ENCODE measurements at places on chromosomes 2 and 18.

- H3K27me3 ChIP-seq, result no peaks in the 10 kb centered on the region
- peaks cover 20% of the 10 kb centered on the region for H3K4me1 ChIP-seq
- H3K4me3 ChIP-seq, result no peak overlapping the region
- no peaks in the 10 kb centered on the region for H3K36me3 ChIP-seq
These were observed 32.7 kb upstream of the DNMT3A start for GRCh38 chr2:25374411-25374810.

DNA sequence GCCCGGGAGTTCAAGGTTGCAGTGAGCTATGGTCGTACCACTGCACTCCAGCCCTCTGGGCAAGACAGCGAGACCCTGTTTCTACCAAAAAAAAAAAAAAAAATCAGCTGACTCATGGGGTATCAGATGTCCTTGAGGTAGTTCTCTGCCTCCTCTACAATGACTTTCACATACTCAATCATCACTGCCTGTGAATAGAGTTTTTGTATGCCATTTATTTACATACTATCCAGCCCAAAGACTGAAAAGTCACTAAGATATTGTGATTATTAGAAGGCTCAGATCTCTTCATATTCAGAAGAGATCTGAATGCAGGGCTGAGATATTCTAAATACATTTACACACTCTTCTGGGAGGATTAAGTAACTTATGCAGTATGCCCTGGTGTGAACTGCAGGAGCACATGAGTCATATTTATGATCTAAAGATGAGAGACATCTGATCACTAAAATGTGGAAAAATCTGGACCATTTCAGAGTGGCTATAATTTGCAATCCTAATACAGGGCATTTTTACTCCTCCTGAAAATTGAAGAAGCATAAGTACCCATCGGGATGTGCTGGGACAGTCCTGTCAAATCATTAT, 38.9 kb downstream of the KLF7 start:
- no peak for DNase-seq

DNA sequence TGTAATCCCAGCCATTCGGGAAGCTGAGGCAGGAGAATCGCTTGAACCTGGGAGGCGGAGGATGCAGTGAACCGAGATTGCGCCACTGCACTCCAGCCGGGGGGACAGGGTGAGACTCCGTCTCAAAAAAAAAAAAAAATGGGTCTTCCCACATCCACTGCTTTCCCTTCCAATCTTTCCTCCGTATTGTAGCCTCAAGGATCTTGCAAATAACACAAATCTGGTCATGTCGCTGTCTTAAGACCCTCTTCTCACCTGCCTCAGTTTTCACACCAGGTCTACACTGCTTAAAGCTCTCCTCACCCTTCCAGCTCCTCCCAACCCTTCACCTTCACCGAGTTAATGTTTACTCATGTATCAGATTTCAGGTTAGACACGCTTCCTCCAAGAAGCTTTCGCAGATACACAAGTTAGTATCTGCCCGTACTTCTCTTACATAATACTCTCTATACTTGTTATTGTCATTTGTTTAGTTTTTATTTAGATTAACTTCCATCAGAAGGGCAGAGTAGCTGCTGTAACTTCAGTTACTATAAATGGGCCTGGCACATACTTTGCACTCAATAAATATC, 1.5 kb downstream of the IER3IP1 start:
- no peak overlapping the region for H3K27ac ChIP-seq
- H3K4me3 ChIP-seq, result no peak overlapping the region
- H3K4me1 ChIP-seq, result peaks cover 4% of the 10 kb centered on the region
- no peaks in the 10 kb centered on the region for H3K27me3 ChIP-seq
- DNase-seq, result no peak

GRCh38 chr2:191486584-191487320, 191.2 kb upstream of the NABP1 start:
- peaks cover 2% of the 10 kb centered on the region for H3K4me1 ChIP-seq
- H3K27ac ChIP-seq, result peak overlapping the region; percentile 92
- DNase-seq, result peak; percentile 99
- H3K36me3 ChIP-seq, result no peaks in the 10 kb centered on the region
- peak overlapping the region; percentile 39 for H3K4me3 ChIP-seq

DNA sequence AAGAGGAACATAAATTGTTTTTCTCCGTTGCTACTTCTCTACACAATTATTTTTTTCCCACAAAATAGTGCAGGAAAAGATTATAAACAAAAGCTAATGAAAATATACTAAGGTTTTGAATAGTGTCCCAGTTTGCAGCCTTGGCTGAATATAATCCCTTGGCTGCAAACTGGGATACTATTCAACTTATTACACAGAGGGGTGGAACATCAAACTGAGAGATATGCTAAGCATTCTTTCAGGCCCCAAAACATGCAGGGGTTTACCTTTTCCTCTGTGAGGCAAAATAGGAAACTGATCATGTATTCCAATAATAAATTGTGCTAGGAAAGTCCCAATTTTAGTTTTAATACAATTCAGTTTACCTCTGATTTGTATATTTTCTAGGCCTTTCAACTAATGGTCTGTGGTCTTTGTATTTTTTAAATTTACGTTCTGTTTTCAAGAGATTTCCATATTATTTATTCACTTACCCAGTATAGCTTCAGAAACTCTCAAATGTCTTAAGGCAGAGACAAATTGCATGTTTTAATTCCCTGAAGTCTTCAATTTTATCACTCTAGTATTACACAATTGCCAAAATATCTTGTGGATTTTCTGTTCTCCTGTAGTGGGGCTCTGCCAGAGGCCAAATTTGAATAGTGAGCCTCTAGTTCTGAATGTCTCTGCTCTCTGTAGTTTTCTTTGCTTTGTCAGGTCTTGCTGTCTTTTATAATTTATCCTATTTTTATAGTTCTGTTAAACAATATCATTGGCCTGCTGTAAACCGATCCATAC, 63.9 kb downstream of the PPP1R1C start:
- no peaks in the 10 kb centered on the region for H3K4me1 ChIP-seq
- no peaks in the 10 kb centered on the region for H3K27me3 ChIP-seq
- no peak for DNase-seq
- H3K27ac ChIP-seq, result no peak overlapping the region

- no peaks in the 10 kb centered on the region for H3K36me3 ChIP-seq
- H3K4me1 ChIP-seq, result no peaks in the 10 kb centered on the region
- no peak overlapping the region for H3K4me3 ChIP-seq
- H3K27me3 ChIP-seq, result no peaks in the 10 kb centered on the region
These were observed 226.0 kb downstream of the KCNJ3 start for GRCh38 chr2:154924531-154924930.

DNA sequence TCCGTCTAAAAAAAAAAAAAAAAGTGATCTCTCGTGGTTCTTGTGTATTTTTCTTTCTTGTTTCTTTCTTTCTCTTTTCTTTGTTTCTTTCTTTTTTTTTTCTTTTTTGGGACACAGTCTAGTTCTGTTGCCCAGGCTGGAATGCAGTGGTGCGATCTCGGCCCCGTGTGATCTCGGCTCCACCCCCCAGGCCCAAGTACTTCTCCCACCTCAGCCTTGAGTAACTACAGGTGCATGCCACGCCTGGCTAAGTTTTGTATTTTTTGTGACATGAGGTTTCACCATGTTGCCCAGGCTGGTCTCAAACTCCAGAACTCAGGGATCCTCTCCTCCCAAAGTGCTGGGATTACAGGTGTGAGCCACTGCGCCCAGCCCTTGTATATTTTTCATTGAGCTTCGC, 91.4 kb downstream of the TMEM237 start:
- no peaks in the 10 kb centered on the region for H3K36me3 ChIP-seq
- no peak for DNase-seq
- no peaks in the 10 kb centered on the region for H3K4me1 ChIP-seq
- H3K27me3 ChIP-seq, result no peaks in the 10 kb centered on the region
- no peak overlapping the region for H3K27ac ChIP-seq
- H3K4me3 ChIP-seq, result no peak overlapping the region

DNA sequence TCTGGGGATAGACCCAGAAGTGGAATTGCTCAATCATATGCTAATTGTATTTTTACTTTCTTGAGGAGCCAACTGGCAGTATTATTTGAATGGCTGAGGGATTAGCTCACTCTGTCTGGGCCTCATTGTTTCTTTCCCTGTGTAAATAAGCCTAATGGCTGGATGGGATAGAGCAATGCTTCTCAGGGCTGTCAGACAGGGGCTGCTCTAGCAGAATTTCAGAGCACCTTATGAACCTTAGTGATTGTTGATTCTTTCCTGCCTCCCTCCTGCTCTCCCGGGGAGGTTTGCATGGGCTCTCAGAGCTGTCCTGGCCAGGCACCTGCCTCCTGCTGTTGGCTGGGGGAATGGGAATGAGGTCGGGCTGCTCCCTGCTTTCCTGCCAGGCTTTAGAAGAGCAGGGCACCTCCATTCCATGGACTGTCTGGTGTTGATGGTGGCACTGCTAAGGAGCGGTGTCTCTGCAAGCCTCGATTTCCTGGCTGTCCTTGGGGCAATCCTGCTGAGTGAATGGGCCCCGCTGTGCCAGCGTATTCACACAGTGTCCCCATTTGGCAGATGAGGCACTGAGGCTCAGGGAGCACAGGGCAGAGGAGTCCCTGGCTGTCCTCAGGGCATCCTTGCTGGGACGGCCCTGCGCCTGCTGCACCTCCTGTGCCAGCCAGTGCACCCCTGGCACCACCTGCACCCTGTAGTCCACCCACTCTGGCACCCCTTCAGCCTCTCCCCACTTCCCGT, 468.2 kb upstream of the HS6ST1 start:
- peaks cover 3% of the 10 kb centered on the region for H3K4me1 ChIP-seq
- no peak for DNase-seq
- H3K27ac ChIP-seq, result no peak overlapping the region
- no peaks in the 10 kb centered on the region for H3K36me3 ChIP-seq

DNA sequence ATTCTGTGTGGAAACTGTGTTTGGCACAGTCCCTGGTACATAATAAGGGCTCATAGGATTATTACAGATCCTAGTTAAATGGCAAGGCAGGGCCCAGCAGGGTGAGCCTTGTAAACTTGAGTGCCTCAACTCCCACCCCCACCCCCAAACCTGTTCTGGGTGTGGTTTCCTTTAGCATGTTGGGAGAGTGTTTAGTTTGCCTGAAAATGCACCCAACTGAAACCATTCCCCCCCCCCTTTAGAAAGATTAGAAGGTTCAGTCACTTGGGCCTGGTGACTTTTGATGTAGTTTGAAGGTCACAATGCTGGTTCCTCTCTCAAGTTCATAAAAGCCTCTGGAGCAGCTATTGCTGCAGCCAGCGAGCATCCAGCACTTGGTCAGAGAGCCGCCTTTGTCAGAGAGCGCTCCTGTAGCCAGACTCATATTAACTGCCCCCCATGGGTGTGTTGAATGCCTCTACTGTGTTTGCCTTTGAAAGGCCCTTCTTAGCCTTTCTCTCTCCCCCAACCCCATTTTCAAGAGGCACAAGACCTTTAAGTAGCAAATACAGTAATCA, 113.7 kb downstream of the SPTBN1 start:
- peaks cover 24% of the 10 kb centered on the region for H3K4me1 ChIP-seq
- peaks cover 2% of the 10 kb centered on the region for H3K36me3 ChIP-seq
- no peak for DNase-seq

Data from mesenchymal stem cell (in vitro differentiated cells and primary cell).